Esophagus muscularis mucosa (tissue), 4 donors: ENCODE measurements at places on chromosomes 16 and 17. TPM values are rescaled to one million over a fixed set of nuclear protein-coding genes. Genes with fewer than 3 reads are reported as not detected.

Gene P2RX1
- total RNA-seq: 3.7 TPM

Gene ODAD4
- 1.4 TPM for total RNA-seq

Gene PRR11
- total RNA-seq: 0.32 TPM

Gene MAFG
- 23.7 TPM for total RNA-seq

Gene CLEC10A
- total RNA-seq: 13.7 TPM

Gene MT1F
- 3.4 TPM for total RNA-seq

Gene SLC2A4
- 144 TPM for total RNA-seq

Gene BAIAP2
- total RNA-seq: 36.5 TPM

DNA sequence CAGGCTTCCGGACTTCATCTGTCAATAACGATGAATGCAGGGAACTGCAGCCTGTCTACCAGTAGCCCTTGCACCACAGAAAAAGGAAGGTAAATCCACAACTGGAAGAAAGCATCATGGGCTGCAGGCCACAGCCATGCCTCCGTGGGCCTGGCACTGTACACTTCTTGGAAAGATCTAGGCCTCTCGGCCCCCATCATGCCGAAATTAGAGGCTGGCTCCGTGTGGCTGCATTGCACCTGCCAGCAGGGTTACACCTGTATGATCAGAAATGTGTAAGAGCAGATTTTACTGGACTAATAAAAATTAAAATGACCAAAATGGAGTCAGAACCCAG, 52.2 kb downstream of the SDK2 start:
- no peak overlapping the region for H3K4me3 ChIP-seq
- H3K4me1 ChIP-seq: no peaks in the 10 kb centered on the region
- H3K27ac ChIP-seq: no peak overlapping the region
- H3K27me3 ChIP-seq: no peaks in the 10 kb centered on the region
- DNase-seq: no peak
- H3K36me3 ChIP-seq: no peaks in the 10 kb centered on the region

- H3K4me1 ChIP-seq: peaks cover 67% of the 10 kb centered on the region
- H3K27ac ChIP-seq: no peak overlapping the region
- DNase-seq: no peak
- H3K27me3 ChIP-seq: no peaks in the 10 kb centered on the region
Measured at GRCh38 chr16:85132456-85133289, 20.4 kb upstream of the CIBAR2 start.

- no peaks in the 10 kb centered on the region for H3K36me3 ChIP-seq
- no peak overlapping the region for H3K4me3 ChIP-seq
- H3K4me1 ChIP-seq: no peaks in the 10 kb centered on the region
- H3K27ac ChIP-seq: no peak overlapping the region
- H3K27me3 ChIP-seq: no peaks in the 10 kb centered on the region
Measured at GRCh38 chr16:56710181-56710737, 19.7 kb upstream of the NUP93 start.

- DNase-seq: no peak
- H3K27ac ChIP-seq: no peak overlapping the region
- H3K36me3 ChIP-seq: no peaks in the 10 kb centered on the region
- H3K4me3 ChIP-seq: no peak overlapping the region
- peaks cover 7% of the 10 kb centered on the region for H3K27me3 ChIP-seq
Measured at GRCh38 chr17:3985846-3986245, 21.6 kb upstream of the ATP2A3 start.

GRCh38 chr17:61010661-61011170, 333.1 kb downstream of the BCAS3 start:
- peaks cover 10% of the 10 kb centered on the region for H3K4me1 ChIP-seq
- H3K27ac ChIP-seq: no peak overlapping the region
- no peak overlapping the region for H3K4me3 ChIP-seq
- no peak for DNase-seq

GRCh38 chr17:78993981-78994671, 14.4 kb upstream of the LGALS3BP start:
- no peak for DNase-seq
- no peaks in the 10 kb centered on the region for H3K27me3 ChIP-seq
- H3K36me3 ChIP-seq: peaks cover 89% of the 10 kb centered on the region
- no peak overlapping the region for H3K27ac ChIP-seq

GRCh38 chr17:2337544-2338314, 428 bp downstream of the SGSM2 start:
- peak overlapping the region; percentile 89 for H3K27ac ChIP-seq
- H3K4me1 ChIP-seq: peaks cover 36% of the 10 kb centered on the region
- peaks cover 35% of the 10 kb centered on the region for H3K36me3 ChIP-seq

- peaks cover 68% of the 10 kb centered on the region for H3K4me1 ChIP-seq
- no peak overlapping the region for H3K4me3 ChIP-seq
- no peak for DNase-seq
- peak overlapping the region; percentile 9 for H3K27ac ChIP-seq
Measured at GRCh38 chr17:4836221-4836620, 3.1 kb downstream of the MINK1 start.

GRCh38 chr17:73831699-73832098, 187.5 kb upstream of the SDK2 start:
- H3K27ac ChIP-seq: no peak overlapping the region
- H3K27me3 ChIP-seq: peaks cover 7% of the 10 kb centered on the region
- H3K36me3 ChIP-seq: no peaks in the 10 kb centered on the region
- H3K4me1 ChIP-seq: peaks cover 8% of the 10 kb centered on the region
- H3K4me3 ChIP-seq: no peak overlapping the region
